ENCODE measurements at places on chromosomes 5 and 9.

- DNase-seq, result no peak
These were observed 39.7 kb downstream of the IRX2 start for GRCh38 chr5:2711446-2712425.

GRCh38 chr9:126151031-126151685 lies 175.5 kb upstream of the MVB12B start:
- no peak for DNase-seq

DNA sequence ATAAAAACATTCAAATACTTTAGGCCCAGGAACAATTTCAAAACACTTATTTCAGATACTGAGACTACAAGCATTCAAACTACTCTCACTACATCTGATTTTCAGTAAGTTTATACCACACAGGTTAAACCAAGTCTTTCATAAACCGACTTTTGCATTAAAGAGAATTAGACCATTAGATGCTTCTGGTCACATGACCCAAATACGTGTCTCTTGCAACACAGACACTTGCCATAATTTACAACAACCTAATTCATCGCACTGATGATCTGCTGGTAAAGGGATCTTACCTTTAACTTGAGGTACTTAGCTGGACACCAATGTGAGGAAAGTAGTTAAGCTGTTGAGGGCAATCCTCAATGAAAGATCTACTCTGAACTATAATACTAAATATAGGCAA lies 3.2 kb downstream of the HNRNPH1 start:
- DNase-seq, result no peak

DNA sequence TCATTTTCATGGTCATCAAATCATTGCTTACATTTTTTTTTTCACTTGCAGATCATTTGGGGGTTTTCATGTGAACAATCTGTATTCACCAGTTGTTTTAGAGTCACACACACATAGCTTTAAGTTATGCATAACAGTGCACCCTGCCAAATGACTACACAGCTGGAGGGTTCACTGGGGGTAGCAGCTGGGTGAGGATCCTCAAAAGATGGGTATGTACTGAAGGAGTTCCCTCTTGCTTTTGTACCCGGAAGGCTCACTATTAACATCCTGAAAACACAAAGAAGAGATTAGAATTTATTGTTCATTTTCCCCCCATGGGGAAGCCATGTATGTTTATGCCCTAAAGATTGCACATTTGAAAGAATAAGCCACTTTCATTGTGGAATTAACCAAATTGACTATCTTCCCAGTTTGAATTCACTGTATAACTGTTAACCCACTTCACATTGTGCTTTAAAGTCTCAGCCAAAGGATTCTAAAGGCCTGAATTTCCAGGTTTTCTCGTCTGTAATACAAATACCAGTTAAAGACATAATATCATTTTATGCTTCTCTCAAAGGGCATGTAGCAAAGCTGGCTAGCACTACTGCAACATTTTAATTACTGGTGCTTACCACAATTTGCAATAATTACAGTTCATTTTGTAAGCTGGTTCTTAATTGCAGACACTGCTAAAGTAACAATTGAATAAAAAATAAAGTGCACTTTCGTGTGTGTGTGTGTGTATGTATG lies 466.4 kb upstream of the MEF2C start:
- no peak for DNase-seq

- DNase-seq, result no peak
These were observed 160.6 kb downstream of the ZDHHC21 start for GRCh38 chr9:14532456-14533115.

- no peak for DNase-seq
These were observed 47.7 kb upstream of the FCN1 start for GRCh38 chr9:134965411-134965810.

DNA sequence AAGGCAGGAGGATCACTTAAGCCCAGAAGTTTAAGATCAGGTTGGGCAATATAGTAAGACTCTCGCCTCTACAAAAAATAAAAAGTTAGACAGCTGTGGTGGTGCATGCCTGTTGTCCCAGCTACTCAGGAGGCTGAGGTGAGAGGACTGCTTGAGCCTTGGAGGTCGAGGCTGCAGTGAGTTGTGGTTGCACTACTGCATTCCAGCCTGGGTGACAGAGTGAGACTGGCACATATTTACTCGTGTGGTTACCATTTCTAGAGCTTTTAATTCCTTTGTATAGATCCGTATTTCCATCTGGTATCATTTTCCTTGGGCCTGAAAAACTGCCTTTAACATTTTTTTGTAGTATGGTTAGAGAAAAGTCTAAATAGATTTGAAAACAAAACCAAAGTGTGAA lies 7.8 kb downstream of the IL6ST start:
- DNase-seq, result no peak

DNA sequence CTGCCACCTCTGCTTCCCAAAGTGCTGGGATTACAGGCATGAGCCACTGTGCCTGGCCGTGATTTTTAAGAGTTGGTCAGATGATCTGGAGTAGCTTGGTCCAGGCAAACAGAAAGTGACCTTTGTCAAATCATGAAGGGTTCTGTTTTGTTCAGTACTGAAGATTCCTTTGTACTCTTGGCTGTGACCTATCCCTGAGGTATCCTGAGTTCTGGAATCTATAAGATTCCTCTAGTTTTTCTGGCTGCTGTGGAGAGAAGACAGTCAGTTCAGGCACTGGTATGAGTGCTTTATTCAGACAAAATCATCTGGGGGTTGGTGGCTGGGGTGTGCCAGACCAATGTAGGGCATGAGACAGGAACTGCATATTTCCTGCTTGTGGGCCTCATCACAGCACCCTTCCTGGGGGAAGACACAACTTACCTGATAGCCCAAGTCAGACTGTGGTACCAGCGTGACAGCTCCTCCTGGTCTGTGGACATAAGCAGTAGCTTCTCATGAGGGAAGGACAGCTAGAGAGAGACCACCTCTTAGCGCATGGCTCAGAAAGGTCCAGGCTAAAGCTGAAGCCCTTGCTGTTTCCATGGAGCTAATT lies 3.1 kb downstream of the ARHGEF39 start:
- no peak for DNase-seq

DNA sequence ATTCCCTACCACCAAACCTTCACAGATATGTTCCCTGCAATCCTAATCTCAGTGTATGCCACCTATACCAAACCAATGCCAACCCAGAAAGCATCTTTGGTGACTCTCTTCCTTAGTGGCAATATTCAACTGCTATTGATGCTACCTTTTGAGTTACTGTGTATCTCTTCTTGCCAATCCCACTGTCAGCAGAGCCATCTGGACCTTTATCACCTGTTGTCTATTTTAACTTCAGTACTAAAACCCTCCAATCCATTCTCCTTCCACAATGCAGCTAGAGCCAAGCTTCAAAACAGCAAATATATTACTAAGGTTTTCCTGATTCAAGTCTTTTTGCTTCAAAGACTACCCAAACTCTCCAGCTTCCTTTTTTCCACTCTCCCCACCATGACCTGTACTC lies 777.2 kb upstream of the DMAC1 start:
- DNase-seq, result no peak

- no peak for DNase-seq
These were observed 121.5 kb downstream of the SV2C start for GRCh38 chr5:76204713-76205112.
